Bronchus fibroblast of lung (primary cell): ENCODE measurements at places on chromosomes 12 and 14. TPM values are rescaled to one million over a fixed set of nuclear protein-coding genes. Genes with fewer than 3 reads are reported as not detected.

IRAK3 gene
- 4.9 and 9.4 TPM in 2 replicates for total RNA-seq

UNC79 gene
- not detected in 2 replicates for total RNA-seq

PUS1 gene
- total RNA-seq = 11.9 and 12.5 TPM in 2 replicates

OVCH1 gene
- not detected in 2 replicates for total RNA-seq
